ENCODE measurements at places on chromosomes 13 and 19. TPM values are rescaled to one million over a fixed set of nuclear protein-coding genes. Genes with fewer than 3 reads are reported as not detected.

SPTBN4 gene
- total RNA-seq = 3.8 TPM

DNA sequence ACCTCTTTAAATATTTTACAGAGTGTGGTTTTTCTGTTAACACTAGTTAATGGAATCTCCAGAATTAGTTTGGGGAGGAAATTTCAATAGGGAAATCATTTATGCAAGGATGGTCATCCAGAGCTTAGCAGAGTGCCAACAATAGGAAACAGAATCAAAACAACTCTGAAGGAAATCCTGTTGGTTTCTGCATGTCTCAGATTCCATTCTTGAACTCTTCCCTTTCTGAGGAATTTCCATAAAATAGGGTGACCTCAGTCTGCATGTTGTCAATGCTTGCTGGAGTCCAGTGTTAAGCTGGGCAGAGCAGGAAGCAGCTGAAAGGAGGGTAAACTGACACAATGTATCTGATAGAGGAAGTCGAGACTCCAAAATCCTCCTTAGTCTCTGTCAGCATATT is 16.9 kb downstream of the CBY2 start:
- H3K4me3 ChIP-seq = no peak overlapping the region
- no peaks in the 10 kb centered on the region for H3K36me3 ChIP-seq
- H3K4me1 ChIP-seq = no peaks in the 10 kb centered on the region
- no peak for DNase-seq

LIN7B gene
- 22.6 TPM for total RNA-seq

DNA sequence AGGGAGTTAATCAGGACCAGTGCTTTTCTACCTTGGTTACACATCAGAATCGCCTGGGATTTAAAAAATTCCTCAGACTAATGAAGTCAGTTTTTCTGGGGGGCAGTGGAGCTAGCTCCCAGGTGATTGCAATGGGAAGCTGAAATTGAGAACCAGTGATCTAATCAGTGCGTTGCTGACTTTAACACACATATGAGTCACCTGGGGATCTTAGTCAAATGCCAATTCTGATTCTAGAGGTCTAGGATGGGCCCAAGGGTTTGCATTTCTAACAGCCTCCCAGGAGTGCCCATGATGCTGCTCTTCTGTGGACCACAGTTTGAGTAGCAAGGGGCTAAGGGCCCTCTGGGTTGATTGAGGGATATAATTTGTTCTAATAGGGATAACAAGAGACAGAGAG is 54.5 kb downstream of the KL start:
- H3K27ac ChIP-seq = no peak overlapping the region
- H3K4me3 ChIP-seq = no peak overlapping the region
- DNase-seq = no peak
- H3K27me3 ChIP-seq = no peaks in the 10 kb centered on the region
- H3K4me1 ChIP-seq = no peaks in the 10 kb centered on the region

CRLF1 gene
- 9.6 TPM for total RNA-seq

KLK10 gene
- 0.20 TPM for total RNA-seq

- no peaks in the 10 kb centered on the region for H3K4me1 ChIP-seq
- H3K27me3 ChIP-seq = no peaks in the 10 kb centered on the region
- no peak overlapping the region for H3K4me3 ChIP-seq
- no peak overlapping the region for H3K27ac ChIP-seq
- no peak for DNase-seq
Observed at GRCh38 chr19:35224681-35225571, 3.6 kb downstream of the FAM187B start.

DNA sequence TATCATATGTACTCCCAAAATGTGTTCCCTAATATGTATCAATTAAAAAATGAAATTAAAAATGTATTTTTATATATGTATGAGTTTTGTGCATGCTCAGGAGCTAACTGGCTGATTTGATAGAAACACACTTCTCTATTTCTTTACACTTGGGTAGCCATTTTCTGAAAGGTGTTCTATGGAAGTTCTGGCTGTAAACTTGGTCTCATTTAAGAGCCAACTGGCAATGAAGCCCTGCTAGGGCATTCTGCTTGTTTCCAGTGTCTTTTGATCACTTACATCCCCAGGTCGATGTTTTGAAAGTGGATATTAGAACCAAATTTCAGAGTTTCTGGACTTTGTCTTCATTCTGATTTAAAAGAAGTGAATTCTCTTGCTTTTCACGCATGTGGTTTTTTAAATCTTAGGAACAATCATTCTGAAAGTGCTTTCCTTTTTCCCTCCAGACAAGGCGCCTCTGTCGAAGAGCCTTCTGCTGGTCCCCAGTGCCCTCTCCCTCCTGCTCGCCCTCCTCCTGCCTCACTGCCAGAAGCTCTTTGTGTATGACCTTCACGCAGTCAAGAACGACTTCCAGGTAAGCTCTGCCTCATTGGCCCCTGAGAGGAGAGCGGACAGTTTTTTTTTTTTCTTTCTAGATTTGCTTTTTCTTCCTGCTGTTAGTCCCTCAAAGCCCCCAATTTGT is 20.1 kb downstream of the GPR18 start:
- peaks cover 20% of the 10 kb centered on the region for H3K4me1 ChIP-seq
- no peak overlapping the region for H3K27ac ChIP-seq
- H3K4me3 ChIP-seq = no peak overlapping the region

- H3K36me3 ChIP-seq = no peaks in the 10 kb centered on the region
- no peak overlapping the region for H3K27ac ChIP-seq
- no peak overlapping the region for H3K4me3 ChIP-seq
- H3K4me1 ChIP-seq = no peaks in the 10 kb centered on the region
Observed at GRCh38 chr13:82002710-82003109, 1661.8 kb upstream of the SPRY2 start.

ZNF506 gene
- 16.5 TPM for total RNA-seq

DNA sequence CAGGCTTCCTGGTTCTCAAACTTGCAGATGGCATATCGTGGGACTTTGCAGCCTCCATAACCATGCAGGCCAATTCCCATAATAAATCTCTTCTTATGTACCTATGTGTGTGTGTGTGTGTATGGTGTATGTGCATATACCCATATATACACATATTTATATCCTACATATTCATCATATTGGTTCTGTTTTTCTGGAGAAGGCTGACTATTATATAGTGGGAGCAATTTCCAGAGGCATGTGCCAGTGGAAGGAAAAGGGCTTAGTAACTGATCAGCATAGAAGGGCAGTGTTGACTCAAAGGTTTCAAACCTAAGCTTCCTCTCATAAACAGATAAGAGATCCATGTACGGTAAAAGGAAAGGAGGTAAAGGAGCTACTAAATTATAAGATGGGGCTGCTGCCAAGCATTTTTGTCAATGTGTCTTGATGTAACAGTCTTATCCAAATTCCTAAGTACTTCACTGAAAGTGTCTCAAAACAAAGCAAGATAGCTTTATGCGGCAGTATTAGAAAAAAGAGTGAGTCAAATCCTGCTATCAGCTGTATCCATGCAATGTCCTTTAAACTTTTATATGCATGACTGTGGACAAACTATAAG is 432.1 kb downstream of the TBC1D4 start:
- H3K27ac ChIP-seq = no peak overlapping the region
- no peaks in the 10 kb centered on the region for H3K36me3 ChIP-seq
- H3K4me1 ChIP-seq = no peaks in the 10 kb centered on the region

DNA sequence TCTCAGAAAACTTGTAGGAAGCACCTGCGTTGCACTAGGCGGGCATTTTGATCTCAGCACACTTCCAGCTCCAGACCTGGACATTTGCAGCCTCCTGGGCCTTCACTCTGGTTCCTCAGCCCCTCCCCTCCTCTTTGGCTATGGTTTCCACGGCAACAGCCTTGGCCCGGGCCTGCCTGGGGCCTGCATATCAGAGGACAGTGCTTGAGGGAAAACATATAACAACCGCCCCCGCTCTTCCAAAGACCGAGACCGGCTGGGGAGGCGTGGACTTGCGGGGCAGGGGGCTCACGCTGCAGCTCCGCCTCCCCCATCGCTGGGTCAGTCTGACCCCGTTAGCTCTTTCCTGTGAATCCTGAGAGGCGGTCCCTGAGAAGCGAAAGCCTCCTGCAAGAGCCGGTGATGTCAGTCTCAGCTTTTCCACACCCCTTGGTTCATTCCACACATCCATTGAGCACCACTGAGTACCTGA is 125.7 kb upstream of the PEG3 start:
- no peaks in the 10 kb centered on the region for H3K27me3 ChIP-seq
- H3K4me3 ChIP-seq = no peak overlapping the region
- DNase-seq = no peak
- no peaks in the 10 kb centered on the region for H3K36me3 ChIP-seq
- no peak overlapping the region for H3K27ac ChIP-seq
- H3K4me1 ChIP-seq = no peaks in the 10 kb centered on the region

KLK4 gene
- not detected for total RNA-seq

- peak overlapping the region; percentile 89 for H3K27ac ChIP-seq
- H3K27me3 ChIP-seq = no peaks in the 10 kb centered on the region
- no peaks in the 10 kb centered on the region for H3K4me1 ChIP-seq
- DNase-seq = no peak
- H3K4me3 ChIP-seq = peak overlapping the region; percentile 95
Observed at GRCh38 chr19:13748169-13748828, 16.0 kb upstream of the MRI1 start.

LGALS4 gene
- total RNA-seq = 0.65 TPM

PLA2G4C gene
- 47.8 TPM for total RNA-seq

CKM gene
- 3,673 TPM for total RNA-seq

DNA sequence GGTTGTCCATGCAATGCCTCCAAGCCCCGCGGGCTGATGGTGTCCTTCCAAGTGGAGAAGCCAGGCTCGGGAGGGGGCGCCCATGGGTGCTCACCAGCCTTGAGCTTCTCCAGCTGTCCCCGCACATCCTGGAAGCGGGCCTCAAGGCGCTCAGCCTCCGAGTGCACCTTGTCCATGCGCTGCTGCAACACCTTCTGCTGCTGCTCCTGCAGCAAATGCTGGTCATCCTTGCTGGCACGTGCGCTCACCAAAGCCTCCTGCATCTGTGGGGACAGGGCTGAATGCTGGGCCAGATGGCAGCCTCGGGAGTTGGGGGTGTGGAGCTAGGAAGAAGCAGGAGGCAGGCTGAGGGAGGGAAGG is 22.8 kb upstream of the EMP3 start:
- H3K36me3 ChIP-seq = no peaks in the 10 kb centered on the region
- no peak for DNase-seq
- H3K27me3 ChIP-seq = no peaks in the 10 kb centered on the region
- H3K4me3 ChIP-seq = no peak overlapping the region
- H3K27ac ChIP-seq = no peak overlapping the region
- no peaks in the 10 kb centered on the region for H3K4me1 ChIP-seq

ZNF256 gene
- 5.1 TPM for total RNA-seq

DNA sequence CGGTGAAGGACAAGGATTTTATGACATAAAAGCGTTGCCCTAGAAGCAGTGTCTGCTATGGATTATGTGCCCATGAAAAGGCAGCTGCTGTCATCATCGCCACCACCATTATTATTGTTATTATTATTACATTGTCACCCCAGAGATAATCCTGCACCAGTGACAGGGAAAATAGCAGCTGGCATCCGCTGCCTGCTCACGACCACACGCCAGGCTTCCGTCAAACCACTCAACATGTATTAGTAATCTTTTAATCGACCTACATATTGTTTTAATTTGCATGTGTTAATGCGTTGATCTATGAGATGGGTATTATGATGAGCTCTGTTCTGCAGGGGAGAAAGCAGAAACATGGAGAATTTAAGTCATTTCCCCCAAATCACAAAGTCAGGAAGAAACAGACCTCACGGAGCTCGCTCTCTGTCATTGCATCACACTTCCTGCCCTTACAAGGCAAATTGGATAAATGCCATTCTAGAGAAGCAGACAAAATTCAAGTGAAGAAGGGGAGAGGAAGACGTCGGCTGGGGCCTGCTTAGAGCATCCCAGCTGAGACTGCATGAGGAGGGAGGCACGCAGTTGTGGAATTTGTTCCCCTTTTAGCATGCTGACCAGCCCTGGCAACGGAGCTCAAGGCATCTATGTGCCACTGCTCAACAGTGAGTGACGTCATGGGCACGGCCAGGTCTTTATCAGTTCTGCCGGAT is at the start of gene FFAR3:
FFAR3 (plus strand) TSS at position 594 of the 707 bp plus-strand sequence. CDS start 431 bp downstream, outside the sequence.
- no peaks in the 10 kb centered on the region for H3K36me3 ChIP-seq
- H3K27ac ChIP-seq = no peak within 1 kb of the TSS
- H3K27me3 ChIP-seq = peaks cover 5% of the 10 kb centered on the region

DNA sequence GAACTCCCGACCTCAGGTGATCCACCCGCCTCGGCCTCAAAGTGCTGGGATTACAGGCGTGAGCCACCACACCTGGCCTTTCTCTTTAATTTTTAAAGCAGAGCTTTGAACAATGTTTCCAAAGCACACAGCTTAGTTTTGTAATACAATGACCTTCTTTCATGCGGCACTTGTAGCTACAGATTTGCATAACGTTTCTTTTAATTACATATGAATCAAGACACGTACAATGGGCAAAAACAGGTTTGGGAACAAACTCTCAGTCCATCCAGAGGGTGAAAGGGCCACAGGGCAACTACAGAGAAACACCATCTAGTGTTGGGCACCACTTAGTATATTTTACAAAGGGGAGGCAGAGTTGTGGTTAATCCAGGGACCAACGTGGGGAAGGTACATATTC is 19.0 kb upstream of the S1PR4 start:
- no peaks in the 10 kb centered on the region for H3K36me3 ChIP-seq
- H3K27ac ChIP-seq = no peak overlapping the region
- no peaks in the 10 kb centered on the region for H3K27me3 ChIP-seq
- DNase-seq = no peak
- no peak overlapping the region for H3K4me3 ChIP-seq

DNA sequence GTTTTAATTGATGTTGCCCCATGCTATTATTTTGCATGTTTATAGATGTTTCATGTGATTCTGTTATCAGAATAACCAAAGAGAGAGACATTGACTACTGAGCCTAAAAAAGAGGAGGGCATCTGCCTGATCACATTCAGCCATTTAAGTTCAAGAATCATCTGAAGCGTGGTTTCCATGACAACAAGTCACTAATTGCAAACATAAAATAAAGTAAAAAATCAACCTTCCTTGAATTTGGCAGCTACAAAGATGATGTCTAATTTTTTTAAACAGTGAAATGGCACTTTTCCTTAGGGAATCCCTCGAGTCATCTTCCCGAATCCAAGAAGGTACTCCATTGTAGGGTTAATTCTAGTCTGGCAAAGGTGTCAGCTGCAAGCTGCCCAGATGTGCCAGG is 884.2 kb downstream of the DIAPH3 start:
- H3K27ac ChIP-seq = no peak overlapping the region
- no peaks in the 10 kb centered on the region for H3K27me3 ChIP-seq
- no peak for DNase-seq

SIGLEC7 gene
- 0.63 TPM for total RNA-seq

- DNase-seq = no peak
- H3K27me3 ChIP-seq = no peaks in the 10 kb centered on the region
- no peaks in the 10 kb centered on the region for H3K36me3 ChIP-seq
- peaks cover 10% of the 10 kb centered on the region for H3K4me1 ChIP-seq
Observed at GRCh38 chr19:46881092-46881491, 20.3 kb downstream of the ARHGAP35 start.

- H3K36me3 ChIP-seq = peaks cover 17% of the 10 kb centered on the region
- peak overlapping the region; percentile 97 for H3K27ac ChIP-seq
- DNase-seq = no peak
- H3K4me3 ChIP-seq = peak overlapping the region; percentile 95
- H3K27me3 ChIP-seq = no peaks in the 10 kb centered on the region
Observed at GRCh38 chr19:40719414-40719894, 2.5 kb downstream of the ITPKC start.

DNA sequence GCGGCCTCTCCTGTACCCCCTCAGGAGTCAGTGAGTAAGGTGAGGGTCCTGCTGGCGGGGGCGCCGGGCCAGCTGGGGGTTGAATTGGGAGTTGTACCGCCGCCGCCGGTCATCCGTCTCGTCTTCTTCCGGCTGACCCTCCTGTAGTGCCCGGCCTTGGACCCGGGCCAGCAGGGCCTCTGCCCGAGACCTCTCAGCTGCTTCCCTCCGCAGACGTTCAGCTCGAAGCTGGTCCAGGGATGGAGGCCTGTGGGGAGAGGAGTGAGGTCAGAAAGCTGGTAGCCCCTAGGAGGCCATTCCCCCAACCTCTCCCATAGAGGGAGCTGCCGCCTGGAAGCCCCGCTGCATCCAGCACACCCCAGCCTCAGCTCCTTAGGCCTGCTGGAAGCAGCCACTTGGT is 3.8 kb downstream of the LENG1 start:
- no peaks in the 10 kb centered on the region for H3K27me3 ChIP-seq
- H3K4me1 ChIP-seq = peaks cover 25% of the 10 kb centered on the region
- H3K4me3 ChIP-seq = no peak overlapping the region
- DNase-seq = no peak
- H3K36me3 ChIP-seq = peaks cover 74% of the 10 kb centered on the region

Measured in heart left ventricle (tissue), 16 donors.